ENCODE measurements at places on chromosomes 3 and 15.

- no peak for DNase-seq
These were observed 75.3 kb downstream of the ZNF609 start for GRCh38 chr15:64535460-64536243.

GRCh38 chr3:108804437-108804836 is 18.1 kb upstream of the TRAT1 start:
- peak; percentile 1 for DNase-seq

DNA sequence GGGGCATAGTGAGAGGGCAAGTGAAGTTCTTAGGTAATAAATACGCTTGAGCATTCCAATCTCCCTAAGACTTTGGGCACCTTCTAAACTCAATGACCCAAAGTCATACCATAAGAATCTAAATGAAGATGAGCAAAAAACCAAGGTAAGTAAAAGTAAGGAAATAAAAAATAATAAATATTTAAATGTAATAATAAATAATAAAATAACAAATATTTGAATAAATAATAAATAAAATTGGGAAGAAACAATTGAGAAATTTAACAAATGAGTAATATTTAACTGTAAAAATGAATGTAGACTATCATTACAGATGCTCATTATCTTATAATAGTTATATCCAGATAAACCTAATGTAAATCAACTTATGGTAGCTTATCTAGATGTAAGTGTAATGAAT is 391.7 kb downstream of the WDR72 start:
- DNase-seq, result no peak

- no peak for DNase-seq
These were observed 506.5 kb upstream of the TBL1XR1 start for GRCh38 chr3:177703788-177704187.

DNA sequence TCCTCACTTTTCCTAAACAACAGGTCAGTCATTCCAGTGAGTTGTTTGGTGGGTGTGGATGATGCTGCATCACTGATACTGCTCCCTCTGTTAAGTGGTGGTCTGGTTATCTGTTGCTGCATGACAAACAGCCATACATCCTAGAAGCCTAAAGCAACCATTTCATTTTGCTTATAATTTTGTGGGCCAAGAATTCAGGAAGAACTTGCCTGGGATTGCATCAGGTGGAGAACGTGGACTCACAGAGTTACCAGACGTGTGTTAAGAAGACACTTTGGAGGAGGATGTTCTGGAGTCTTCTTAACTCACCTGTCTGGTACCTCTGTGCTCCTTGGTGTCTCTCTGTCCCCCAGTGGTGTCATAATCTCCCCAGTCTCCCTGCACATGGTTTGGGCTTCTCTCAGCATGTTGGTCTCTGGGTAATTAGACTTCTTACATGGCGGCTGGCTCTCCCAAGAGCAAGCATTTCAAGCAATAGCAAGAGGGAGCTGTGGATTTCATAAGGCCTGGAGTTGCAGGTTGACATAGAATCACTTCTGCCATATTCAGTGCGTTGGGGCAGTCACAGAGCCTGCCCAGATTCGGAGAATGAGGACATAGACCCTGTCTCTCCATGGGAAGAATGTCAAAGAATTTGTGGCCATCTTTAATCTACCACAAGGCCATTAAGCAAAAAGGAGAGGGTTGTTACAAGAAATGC is 20.1 kb downstream of the USP3 start:
- no peak for DNase-seq

DNA sequence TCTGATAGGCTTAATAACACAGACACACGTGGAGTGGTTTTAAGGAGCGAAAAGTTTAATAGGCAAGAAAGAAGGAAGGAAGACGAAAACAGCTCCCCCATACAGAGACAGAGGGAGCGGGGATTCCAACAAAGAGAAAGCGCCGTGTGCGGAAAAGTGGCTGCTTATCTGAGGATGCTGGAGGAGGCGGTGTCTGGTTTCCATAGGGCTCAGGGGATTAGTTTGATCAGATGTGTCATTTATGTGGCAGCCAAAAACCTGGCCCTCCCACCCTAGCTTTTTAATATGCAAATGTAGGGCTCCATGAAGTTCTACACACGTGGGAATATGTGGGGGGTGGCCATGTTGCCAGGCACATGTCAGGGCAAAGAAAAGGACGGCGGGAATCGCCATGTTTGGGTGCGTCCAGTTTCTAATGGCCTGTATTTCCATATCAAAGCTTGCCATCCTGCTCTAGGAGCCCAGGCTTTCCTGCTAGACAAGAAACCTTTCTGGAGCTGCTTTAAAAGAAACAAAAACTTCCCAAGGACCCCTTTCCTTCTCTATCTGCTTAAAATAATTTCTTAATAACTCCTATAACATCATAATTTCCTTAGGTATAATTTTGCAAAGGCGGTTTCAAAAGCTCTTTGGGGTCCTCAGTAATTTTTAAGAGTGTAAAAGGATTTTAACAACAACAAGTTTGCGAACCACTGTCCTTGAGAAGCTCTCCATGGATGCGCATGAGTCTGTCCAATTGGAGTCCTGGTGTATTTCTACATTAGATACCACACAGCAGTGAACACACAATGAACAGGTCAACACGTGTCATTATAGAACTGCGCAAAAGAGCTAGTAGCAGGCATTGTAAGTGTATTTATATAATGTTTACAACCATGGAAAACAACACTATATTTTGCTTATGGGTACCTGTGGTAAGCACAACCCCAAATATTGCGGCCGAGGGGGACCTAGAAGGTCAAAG is 622 bp upstream of the ZNF589 start:
- no peak for DNase-seq

All from astrocyte of the cerebellum (primary cell).